SJCRH30 (cell line): ENCODE measurements at places on chromosomes 2 and 18. TPM values are rescaled to one million over a fixed set of nuclear protein-coding genes. Genes with fewer than 3 reads are reported as not detected.
A peak's percentile ranks its signal among the peaks of the same experiment; 100 is the strongest.

BCL2 gene
- 6.0 and 6.8 TPM in 2 replicates for total RNA-seq

- DNase-seq, result no peak
Measured at GRCh38 chr2:3292416-3292815, 85.2 kb downstream of the EIPR1 start.

DNA sequence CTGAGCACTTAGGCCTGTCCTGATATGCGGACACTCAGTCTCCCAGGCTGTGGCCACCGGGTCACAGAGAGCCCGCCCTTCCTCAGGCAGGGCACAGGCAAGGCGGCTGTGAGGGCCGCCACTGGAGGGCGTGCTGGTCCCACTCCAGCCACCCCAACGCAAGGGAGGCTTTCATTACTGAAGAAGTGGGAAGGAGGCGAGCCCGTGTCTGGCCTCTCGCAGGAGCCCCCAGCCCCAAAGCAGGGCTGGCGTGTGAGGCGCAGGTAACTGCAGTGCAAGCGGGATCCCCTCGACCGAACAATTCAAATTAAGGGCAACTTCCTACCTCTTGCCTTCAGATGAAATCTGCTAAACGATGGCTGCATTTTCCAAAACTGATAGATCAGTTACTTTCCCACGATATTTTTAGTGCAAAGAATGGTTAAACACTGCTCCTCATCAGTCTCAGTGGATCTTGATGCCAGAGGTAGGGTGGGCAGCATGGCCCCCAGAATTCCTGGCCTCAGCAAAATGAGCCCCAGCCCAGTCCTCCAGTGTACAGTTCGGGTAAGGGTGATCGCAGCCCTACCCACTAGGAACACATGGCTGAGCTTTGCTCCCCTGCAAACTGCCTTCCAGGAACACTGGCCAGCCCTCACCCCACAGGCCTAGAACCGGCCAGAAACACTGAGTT lies 97.2 kb downstream of the SEPTIN10 start:
- DNase-seq, result peak; percentile 64

GPR39 gene
- 0.16 TPM in 1 of 2 replicates, not detected in the other for total RNA-seq

SPAG16 gene
- 24.7 and 28.2 TPM in 2 replicates for total RNA-seq

DSG4 gene
- total RNA-seq, result not detected in 2 replicates
